ENCODE measurements at places on chromosomes 7 and 10.

GRCh38 chr7:116809636-116810266 lies 52.6 kb upstream of the CAPZA2 start:
- DNase-seq, result peak; percentile 6

- DNase-seq, result peak; percentile 20
Measured at GRCh38 chr7:86788948-86789347, 145.2 kb downstream of the GRM3 start.

- DNase-seq, result no peak
Measured at GRCh38 chr10:72502581-72502980, 123.3 kb downstream of the MICU1 start.

DNA sequence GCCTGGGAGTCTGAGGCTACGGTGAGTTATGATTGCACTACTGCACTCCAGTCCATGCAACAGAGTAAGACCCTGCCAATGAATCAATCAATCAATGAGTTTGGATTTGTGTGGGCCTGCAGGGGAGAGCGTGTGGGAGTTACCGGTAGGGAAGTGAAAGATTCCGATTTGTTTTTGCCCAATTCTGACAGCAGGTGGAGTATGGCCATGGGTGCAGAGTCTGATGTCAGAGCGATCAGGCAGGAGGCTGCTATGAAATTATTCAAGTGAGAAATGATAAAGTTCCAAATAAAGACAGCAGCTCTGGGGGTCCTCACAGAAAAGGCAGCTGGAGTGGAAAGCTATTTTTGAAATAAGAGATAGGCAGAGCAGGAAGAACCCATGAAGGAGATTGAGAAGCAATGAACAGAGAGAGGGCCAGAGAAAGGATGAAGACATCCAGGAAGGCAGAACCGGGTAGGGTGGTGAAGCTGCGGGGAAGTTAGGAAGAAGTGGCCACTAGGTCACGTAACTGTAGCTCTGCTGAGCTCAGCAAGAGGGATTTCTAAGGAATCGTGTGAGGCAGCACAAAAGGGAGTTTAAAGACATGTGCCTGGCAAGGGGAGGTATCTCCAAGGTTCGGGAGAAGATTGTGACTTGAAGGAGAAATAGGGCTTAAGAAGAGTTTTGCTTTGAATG lies 93.7 kb upstream of the NMT2 start:
- no peak for DNase-seq

GRCh38 chr7:154598396-154598795 lies 404.5 kb downstream of the PAXIP1 start:
- DNase-seq, result no peak

- no peak for DNase-seq
Measured at GRCh38 chr7:1637155-1637554, 32.9 kb upstream of the ELFN1 start.
